Neural progenitor cell (in vitro differentiated cells): ENCODE measurements at places on chromosomes 6 and 20. TPM values are rescaled to one million over a fixed set of nuclear protein-coding genes. Genes with fewer than 3 reads are reported as not detected.
A peak's percentile ranks its signal among the peaks of the same experiment; 100 is the strongest.

The CLDN20 gene
- not detected in 2 replicates for total RNA-seq

The GNAS-AS1 gene
- 5.8 and 6.4 TPM in 2 replicates for total RNA-seq

The ZC2HC1B gene
- not detected in 2 replicates for total RNA-seq

GRCh38 chr6:148770408-148771211, 23.8 kb downstream of the UST start:
- no peak overlapping the region for H3K4me3 ChIP-seq
- H3K4me1 ChIP-seq, result peaks cover 31% of the 10 kb centered on the region
- H3K27me3 ChIP-seq, result no peaks in the 10 kb centered on the region
- peak; percentile 22 for DNase-seq
- H3K27ac ChIP-seq, result no peak overlapping the region

DNA sequence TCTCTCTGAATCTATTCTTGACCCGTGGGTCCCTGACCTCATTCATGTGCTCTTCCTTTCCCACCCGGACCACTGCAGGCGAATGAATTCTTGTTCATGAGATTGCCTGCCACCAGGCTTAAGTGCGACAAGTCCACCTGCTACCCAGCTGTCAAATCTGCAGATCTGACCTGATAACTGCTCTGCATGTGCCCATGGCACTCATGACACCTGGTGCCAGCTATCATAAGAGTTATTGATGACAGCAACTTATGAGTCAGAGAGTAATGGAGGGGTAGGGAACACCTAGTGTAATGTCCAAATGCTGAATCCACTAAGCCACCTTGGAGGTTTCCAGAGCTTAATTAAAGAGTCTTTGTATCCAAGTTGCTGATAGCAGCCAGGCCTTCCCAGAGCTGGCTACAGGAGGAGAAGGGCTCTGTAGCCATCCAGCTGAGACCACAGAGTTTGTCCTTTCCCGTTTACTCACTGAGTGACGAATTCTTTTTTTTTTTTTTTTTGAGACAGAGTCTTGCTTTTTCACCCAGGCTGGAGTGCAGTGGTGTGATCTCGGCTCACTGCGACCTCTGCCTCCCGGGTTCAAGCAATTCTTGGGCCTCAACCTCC, 17.4 kb downstream of the SHLD1 start:
- H3K4me1 ChIP-seq, result peaks cover under 1% of the 10 kb centered on the region
- no peak for DNase-seq
- H3K36me3 ChIP-seq, result no peaks in the 10 kb centered on the region
- H3K4me3 ChIP-seq, result no peak overlapping the region
